Skin of body (tissue), 3 donors: ENCODE measurements at places on chromosomes 4 and X. TPM values are rescaled to one million over a fixed set of nuclear protein-coding genes. Genes with fewer than 3 reads are reported as not detected.

IL15 gene
- total RNA-seq = 3.8 TPM

MXRA5 gene
- 30.7 TPM for total RNA-seq

CXCL1 gene
- total RNA-seq = 1.9 TPM

OTC gene
- not detected for total RNA-seq

MRPL1 gene
- 26.8 TPM for total RNA-seq

HSD17B13 gene
- 0.20 TPM for total RNA-seq

CNKSR2 gene
- total RNA-seq = 8.2 TPM

LDOC1 gene
- 3.3 TPM for total RNA-seq

GPR34 gene
- 10.9 TPM for total RNA-seq

DNA sequence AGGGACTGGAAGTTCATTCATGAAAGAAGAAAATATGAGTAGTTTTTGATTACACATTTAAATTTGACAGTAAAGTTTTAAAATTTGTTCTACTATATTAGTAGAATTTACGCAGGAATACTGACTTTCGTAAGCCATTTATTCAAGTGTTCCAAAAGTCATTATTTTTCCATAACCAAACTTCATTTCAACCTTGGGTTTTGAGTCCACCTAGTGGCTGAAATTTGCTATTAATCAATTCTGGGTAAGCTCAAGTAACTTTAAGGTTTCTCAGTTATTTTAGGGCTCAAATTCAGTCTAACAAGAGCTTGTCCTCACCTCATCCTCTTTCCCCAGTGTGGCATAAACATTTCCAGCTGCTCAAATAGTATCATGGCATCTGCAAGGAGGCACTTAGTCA, 175.4 kb downstream of the SH3BGRL start:
- DNase-seq = peak; percentile 3

DNA sequence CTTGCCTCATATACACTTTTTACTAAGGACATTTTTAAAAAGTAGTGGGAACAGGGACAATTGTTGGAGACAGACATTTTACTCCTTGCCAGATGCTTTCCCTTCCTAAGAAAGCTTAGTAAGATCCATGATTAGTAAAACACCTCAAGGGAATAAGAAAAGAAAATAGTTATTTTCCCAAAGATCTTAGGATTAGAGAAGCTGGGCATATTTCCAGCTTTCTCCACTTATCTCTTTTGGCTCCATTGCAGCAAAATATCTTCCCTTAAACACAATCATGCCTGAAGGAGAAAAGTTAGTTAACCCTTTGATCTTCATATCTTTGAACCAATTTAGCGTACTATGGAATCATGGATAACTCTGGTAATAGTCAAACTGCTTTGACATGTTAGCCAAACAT, 257.9 kb downstream of the PCDH18 start:
- DNase-seq = peak; percentile 74

GRCh38 chr4:99722006-99722405, 64.4 kb upstream of the C4orf54 start:
- no peak for DNase-seq

GRCh38 chr4:110005461-110006056, 92.9 kb downstream of the EGF start:
- peak; percentile 82 for DNase-seq

- DNase-seq = no peak
These were observed 72.0 kb upstream of the NDUFC1 start for GRCh38 chr4:139374251-139374650.

DNA sequence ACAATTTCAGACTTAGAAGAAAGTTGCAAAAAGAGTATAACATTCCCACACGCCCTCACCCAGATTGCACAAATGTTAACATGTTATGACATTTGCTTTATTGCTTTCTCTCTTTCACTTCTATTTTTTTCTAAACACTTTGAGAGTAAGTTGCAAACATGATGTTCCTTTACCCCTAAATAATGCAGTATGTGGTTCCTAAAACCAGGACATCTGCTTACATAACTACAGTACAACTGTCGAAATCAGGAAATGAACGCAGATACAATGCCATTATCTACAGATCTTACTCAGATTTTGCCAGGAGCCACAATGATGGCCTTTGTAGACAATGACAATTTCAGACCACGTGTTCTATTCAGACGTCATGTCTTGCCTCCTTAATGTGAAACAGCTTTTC, 22.4 kb downstream of the SH3TC1 start:
- peak; percentile 42 for DNase-seq

- no peak for DNase-seq
These were observed 173.4 kb upstream of the GALNT7 start for GRCh38 chr4:172995161-172995560.

DNA sequence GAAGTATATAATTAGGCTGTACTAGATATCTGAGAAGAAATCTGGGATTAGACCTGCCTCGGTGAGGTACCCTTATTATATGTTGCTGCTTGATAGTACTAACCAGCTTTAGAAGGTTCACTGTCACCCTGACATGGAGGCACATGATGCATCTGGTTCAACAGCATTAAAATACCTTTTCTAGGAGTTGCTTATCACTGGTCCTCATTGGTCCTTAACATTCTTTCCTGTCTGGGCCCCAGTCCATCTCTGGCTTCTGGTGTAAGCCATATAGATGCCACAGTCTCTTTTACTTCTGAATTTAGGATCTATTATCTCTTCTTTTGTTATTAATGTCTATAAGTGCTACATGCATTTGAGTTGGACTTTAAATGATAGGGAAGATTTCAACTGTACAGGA, 40.2 kb downstream of the GPRIN3 start:
- no peak for DNase-seq

GRCh38 chr4:109094056-109094455, 208.4 kb downstream of the COL25A1 start:
- no peak for DNase-seq

- no peak for DNase-seq
These were observed 34.8 kb upstream of the HTRA3 start for GRCh38 chr4:8234715-8235114.

- DNase-seq = no peak
These were observed 185.3 kb downstream of the CRLF2 start for GRCh38 chrX:1027133-1027532.

DNA sequence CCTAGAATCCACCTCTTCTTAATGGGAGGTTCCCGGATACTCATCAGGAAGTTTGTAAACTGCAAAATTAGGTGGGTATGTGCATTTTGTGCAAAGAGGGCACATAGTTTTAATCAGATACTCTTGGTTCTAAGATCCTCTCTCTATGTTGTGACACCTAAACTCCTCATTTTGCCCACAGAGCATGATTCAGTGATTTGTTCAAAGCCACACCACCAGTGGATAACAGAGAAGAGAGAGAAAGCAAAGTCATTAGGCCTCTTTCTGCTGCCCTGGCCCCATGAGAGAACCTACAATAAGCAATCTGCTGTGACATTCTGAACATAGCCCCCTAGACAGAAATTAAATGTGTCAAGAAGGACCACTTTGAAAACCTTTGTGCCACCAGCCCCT, 72.3 kb upstream of the STIM2 start:
- DNase-seq = no peak

DNA sequence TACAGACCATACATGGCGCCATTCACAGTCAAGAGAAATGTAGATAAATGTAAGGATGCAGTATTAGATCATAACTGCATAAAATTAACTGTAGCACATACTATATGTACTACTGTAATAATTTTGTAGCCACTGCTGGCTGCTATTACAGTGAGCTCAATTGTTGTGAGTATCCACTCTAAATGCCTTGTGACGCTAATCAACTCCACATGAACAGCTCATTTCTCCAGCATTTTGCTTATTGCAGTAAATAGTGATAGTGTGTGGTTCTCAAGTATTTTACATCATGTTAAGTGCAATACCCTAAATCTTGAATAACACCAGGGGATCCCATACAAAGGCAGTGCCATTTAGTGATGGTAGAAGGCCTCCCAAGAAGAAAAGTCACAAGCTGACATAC, 21.2 kb downstream of the FGFBP1 start:
- peak; percentile 72 for DNase-seq

- no peak for DNase-seq
These were observed 230.0 kb downstream of the CCSER1 start for GRCh38 chr4:90357117-90357710.

- no peak for DNase-seq
These were observed 24.5 kb upstream of the TSR2 start for GRCh38 chrX:54415534-54416350.

DNA sequence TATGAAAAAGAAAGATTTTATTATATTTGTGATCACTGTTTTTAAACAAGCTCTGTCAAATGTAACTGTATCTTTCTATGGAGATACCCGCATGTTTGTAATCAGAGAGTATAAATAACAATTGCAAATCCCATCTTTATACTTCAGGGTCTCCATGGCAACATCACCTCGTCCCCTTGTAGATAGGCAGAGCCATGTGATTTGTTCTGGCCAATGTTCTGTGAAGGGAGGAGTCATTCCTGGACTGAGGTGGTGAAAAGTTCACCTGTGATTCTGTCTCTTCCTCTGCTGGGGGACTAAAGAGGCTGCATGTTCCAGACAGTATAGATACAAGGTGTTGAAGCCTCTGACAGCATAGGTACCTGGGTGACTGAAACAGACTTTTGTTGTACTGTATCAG, 45.6 kb upstream of the MED14 start:
- no peak for DNase-seq

GRCh38 chr4:48205107-48205506, 64.5 kb downstream of the TEC start:
- DNase-seq = no peak

- DNase-seq = no peak
These were observed at the start of gene GALNTL6 for GRCh38 chr4:171812665-171813525. Gene GALNTL6, plus strand, starts transcription at chr4:171813404.

GRCh38 chr4:10722957-10723356, 38.4 kb upstream of the CLNK start:
- no peak for DNase-seq

GRCh38 chrX:30653415-30654131, at the start of gene GK:
Gene GK, plus strand, starts transcription at chrX:30653423. Its CDS starts 115 bp downstream, at chrX:30653538.
- no peak for DNase-seq

GRCh38 chr4:124386648-124387047, 325.9 kb downstream of the ANKRD50 start:
- DNase-seq = no peak
